PC-3 (cell line): ENCODE measurements at places on chromosomes 12 and 14. TPM values are rescaled to one million over a fixed set of nuclear protein-coding genes. Genes with fewer than 3 reads are reported as not detected.

Gene TAS2R19
- not detected in 2 replicates for total RNA-seq

Gene HSPB8
- total RNA-seq, result 8.4 and 11.4 TPM in 2 replicates

Gene DBX2
- total RNA-seq, result not detected in 2 replicates

Gene CAPZA3
- not detected in 2 replicates for total RNA-seq

DNA sequence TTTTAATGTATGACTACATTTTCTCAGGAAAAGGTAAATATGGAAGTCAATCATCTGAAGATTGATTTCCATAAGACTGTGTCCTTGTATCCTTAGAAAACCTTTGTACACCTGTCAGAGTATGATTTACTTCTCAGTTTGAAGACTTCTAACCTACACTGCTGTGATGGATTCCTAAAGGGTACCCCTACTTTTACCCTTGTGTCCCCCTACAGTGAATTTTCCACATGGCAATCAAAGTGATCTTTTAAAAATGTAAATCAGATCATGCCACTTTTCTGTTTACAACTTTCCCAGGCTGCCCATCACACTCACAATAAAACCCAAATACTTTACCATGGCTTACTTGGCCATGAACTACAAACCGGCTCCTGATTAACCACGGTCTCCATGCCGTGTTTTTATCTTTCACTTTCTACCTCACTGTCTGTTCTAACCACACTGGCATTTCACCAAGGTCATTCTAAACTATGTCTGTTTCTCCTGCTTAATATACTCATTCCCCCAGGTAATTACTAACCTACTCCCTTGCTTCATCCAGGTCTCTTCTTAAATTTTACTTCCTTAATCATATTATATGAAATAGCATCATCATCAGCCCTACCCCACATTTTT, 8.1 kb downstream of the DNAI7 start:
- no peak overlapping the region for H3K27ac ChIP-seq
- no peak for DNase-seq
- no peak overlapping the region for H3K4me3 ChIP-seq

GRCh38 chr14:71361336-71361735, 454.1 kb downstream of the PCNX1 start:
- H3K4me3 ChIP-seq, result no peak overlapping the region
- H3K4me1 ChIP-seq, result peaks cover 27% of the 10 kb centered on the region
- peak; percentile 70 for DNase-seq
- no peaks in the 10 kb centered on the region for H3K27me3 ChIP-seq
- peak overlapping the region; percentile 8; the same call in 1 of the 2 replicates for H3K27ac ChIP-seq

DNA sequence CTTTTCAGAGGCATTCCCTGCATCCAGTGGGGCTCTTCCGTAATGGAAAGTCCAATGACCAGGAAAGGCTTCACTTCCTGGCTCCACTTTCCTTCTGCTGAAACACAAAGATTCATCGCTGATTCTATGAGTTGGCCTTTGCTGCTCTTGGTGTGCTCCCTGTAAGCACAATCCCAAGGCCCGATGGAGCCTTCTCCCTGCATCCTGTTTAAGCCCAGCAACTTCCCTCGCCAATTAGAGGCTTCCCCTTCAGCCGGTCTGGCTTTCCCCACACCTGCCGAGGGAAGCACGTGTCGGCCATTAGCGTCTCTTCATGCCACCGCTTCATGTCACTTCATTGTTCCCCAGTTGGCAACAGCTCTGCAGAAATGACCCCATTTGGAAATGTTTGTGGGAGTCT, 693.9 kb downstream of the MED13L start:
- H3K36me3 ChIP-seq, result no peaks in the 10 kb centered on the region
- DNase-seq, result no peak
- H3K27me3 ChIP-seq, result peaks cover 38% of the 10 kb centered on the region
- H3K27ac ChIP-seq, result no peak overlapping the region

GRCh38 chr12:53380794-53381730, 1.1 kb downstream of the SP1 start:
- peak; percentile 64 for DNase-seq
- H3K4me1 ChIP-seq, result peaks cover 44% of the 10 kb centered on the region
- peak overlapping the region; percentile 89 for H3K27ac ChIP-seq
- peaks cover 17% of the 10 kb centered on the region for H3K36me3 ChIP-seq
- no peaks in the 10 kb centered on the region for H3K27me3 ChIP-seq

GRCh38 chr14:88749139-88749538, 43.6 kb downstream of the EML5 start:
- H3K4me3 ChIP-seq, result peak overlapping the region; percentile 18; the same call in 1 of the 2 replicates
- no peaks in the 10 kb centered on the region for H3K27me3 ChIP-seq
- H3K27ac ChIP-seq, result peak overlapping the region; percentile 45
- peak; percentile 76 for DNase-seq

DNA sequence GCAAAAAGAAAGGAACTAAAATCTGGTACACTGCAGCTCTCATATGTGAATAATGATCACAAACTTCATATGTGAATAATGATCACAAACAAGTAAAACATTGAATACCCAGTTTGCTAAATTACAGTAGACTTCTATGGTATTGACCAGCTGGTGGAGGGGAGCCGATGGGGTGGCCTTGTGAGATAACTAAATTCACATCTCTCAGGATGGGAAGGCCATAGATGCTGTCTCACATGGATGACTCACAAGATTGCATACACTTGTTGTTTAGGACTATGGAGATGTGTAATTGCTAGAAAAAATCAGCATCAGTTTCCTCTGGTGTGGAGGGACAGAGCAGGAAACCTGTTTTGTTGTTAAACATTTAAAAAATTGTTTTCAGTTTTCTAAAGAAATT, 49.2 kb downstream of the ACACB start:
- H3K36me3 ChIP-seq, result peaks cover 4% of the 10 kb centered on the region; the same call in 1 of the 2 replicates
- DNase-seq, result no peak
- H3K27me3 ChIP-seq, result no peaks in the 10 kb centered on the region

GRCh38 chr14:36070031-36070719, 106.3 kb downstream of the PTCSC3 start:
- H3K27ac ChIP-seq, result no peak overlapping the region
- H3K36me3 ChIP-seq, result no peaks in the 10 kb centered on the region
- H3K4me3 ChIP-seq, result no peak overlapping the region

DNA sequence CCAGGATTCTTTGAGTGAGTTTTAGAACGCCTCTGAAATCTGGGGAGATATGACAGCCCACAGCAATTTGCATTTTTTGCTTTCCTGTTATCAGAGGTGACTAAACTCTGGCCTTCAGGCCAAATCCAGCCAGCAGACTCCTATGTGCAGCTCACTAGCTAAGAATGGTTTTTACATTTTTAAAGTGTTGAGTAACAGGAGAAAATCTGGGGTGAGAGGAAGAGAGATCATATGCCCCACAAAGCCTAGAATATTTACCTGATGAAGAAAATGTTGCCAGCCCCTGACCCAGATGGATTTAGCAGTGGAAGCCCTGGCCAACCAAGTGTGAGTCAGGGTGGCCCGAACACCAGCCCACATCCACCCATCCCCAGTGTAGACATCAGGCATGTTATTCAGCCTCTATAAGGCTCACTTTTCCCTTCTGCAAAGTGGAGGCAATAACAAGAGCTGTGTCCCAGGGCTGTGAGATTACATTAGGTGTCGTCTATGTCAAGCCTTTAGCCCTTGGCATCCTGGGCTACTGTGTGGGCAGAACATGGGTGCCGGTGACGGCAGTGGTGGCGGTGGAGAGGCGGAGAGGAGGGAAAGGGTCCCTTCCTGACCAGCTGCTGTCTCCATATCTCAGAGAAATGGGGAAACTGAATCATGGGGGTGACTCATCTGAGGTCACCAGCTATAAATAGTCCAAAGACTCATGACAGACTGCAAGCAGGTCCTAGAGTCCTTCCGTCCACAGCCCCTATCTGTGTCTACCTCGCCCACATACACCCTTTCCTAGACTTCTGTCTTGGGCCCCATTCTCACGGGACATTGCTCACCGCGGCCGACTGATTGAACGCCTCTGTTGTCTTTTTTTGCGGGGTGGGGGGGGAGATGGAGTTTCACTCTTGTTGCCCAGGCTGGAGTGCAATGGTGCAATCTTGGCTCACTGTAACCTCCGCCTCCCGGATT, 32.6 kb upstream of the CD9 start:
- peak overlapping the region; percentile 18; the same call in 1 of the 2 replicates for H3K4me3 ChIP-seq
- H3K36me3 ChIP-seq, result no peaks in the 10 kb centered on the region
- H3K27ac ChIP-seq, result peak overlapping the region; percentile 88
- no peaks in the 10 kb centered on the region for H3K27me3 ChIP-seq
- DNase-seq, result peak; percentile 88
- peaks cover 21% of the 10 kb centered on the region for H3K4me1 ChIP-seq

DNA sequence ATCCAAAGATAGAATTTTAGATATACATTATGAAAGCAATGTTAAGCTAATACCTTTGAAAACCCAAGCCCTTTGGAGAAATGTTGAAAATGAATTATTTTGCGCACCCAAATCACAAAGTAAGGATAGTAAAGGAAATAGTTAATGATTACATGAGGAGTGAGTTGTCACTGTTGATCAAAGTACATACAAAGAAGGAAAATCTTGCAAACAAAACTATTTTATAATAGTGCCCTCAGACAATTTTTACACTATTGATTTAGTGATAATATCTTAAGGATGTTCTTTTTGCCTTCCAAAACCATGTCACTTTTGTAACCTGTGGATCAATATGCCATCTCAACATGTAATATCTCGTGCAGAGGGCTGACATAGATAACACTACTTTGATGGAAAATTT, 146.8 kb downstream of the DUSP6 start:
- no peaks in the 10 kb centered on the region for H3K36me3 ChIP-seq
- H3K27me3 ChIP-seq, result no peaks in the 10 kb centered on the region
- no peak overlapping the region for H3K27ac ChIP-seq
- DNase-seq, result no peak
- H3K4me1 ChIP-seq, result no peaks in the 10 kb centered on the region

- no peaks in the 10 kb centered on the region; the same call in 1 of the 2 replicates for H3K36me3 ChIP-seq
- no peak overlapping the region for H3K27ac ChIP-seq
- no peaks in the 10 kb centered on the region for H3K27me3 ChIP-seq
- no peak for DNase-seq
- no peak overlapping the region for H3K4me3 ChIP-seq
These were observed 700.7 kb downstream of the LRFN5 start for GRCh38 chr14:42307239-42307825.

- H3K4me3 ChIP-seq, result no peak overlapping the region
- no peak for DNase-seq
- H3K27ac ChIP-seq, result no peak overlapping the region
- no peaks in the 10 kb centered on the region for H3K27me3 ChIP-seq
- H3K4me1 ChIP-seq, result no peaks in the 10 kb centered on the region
- no peaks in the 10 kb centered on the region for H3K36me3 ChIP-seq
These were observed 18.2 kb downstream of the IFNG-AS1 start for GRCh38 chr12:68007466-68007865.

- H3K4me3 ChIP-seq, result no peak overlapping the region
- H3K36me3 ChIP-seq, result no peaks in the 10 kb centered on the region
- peaks cover 3% of the 10 kb centered on the region; the same call in 1 of the 2 replicates for H3K4me1 ChIP-seq
- H3K27me3 ChIP-seq, result no peaks in the 10 kb centered on the region
These were observed 33.7 kb downstream of the MAPK1IP1L start for GRCh38 chr14:55085060-55085660.

DNA sequence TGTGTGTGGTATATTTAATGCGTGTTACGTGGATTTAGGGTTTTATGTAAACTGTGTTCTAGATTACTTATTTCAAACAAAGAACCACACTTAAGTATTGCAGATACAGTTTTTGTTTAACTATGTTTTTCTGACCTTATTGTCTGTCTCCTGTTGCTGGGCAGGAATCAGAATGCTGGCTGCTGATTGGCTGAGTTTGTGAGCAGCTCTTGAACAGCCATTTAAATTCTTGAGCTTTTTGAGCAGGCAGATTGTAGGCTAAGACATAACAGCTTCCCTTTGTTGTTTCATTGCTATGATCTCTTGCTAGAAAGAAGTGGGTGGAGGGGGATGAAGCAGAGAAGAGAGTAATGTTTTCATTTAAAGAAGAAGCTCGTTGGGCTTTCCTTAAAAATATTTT, 52.2 kb downstream of the ATF7IP start:
- peaks cover 11% of the 10 kb centered on the region; the same call in 1 of the 2 replicates for H3K4me1 ChIP-seq
- no peak overlapping the region for H3K27ac ChIP-seq
- peak; percentile 54 for DNase-seq
- H3K4me3 ChIP-seq, result no peak overlapping the region
- peaks cover 10% of the 10 kb centered on the region; the same call in 1 of the 2 replicates for H3K36me3 ChIP-seq
- no peaks in the 10 kb centered on the region for H3K27me3 ChIP-seq

GRCh38 chr14:57364659-57365450, 25.5 kb upstream of the NAA30 start:
- H3K27ac ChIP-seq, result no peak overlapping the region
- peaks cover 8% of the 10 kb centered on the region; the same call in 1 of the 2 replicates for H3K4me1 ChIP-seq
- peaks cover 30% of the 10 kb centered on the region for H3K27me3 ChIP-seq
- DNase-seq, result no peak
- H3K36me3 ChIP-seq, result no peaks in the 10 kb centered on the region

GRCh38 chr12:107843351-107844311, 69.1 kb downstream of the ASCL4 start:
- H3K36me3 ChIP-seq, result no peaks in the 10 kb centered on the region
- H3K27me3 ChIP-seq, result peaks cover 64% of the 10 kb centered on the region
- no peak overlapping the region for H3K27ac ChIP-seq
- DNase-seq, result no peak

DNA sequence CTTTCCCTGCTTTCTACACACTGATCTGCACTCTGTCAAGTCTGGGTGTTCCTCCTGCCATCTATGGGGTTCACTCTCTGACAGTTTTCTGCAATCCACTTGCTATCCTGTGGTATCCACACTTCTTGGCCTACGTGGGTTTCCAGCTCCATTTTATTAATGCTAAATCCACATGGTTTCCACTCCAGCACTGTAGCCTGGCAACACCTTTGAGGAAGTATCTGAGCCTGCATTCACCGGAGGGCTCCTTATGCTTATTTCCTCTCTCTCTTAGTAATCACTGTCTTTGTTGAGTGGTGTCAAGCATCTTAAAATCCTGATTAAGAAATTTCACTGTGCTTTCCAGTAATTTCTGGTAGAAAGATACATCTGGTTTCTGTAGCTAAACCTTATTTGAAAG, 703.7 kb downstream of the TMEM121 start:
- H3K27me3 ChIP-seq, result no peaks in the 10 kb centered on the region
- H3K36me3 ChIP-seq, result no peaks in the 10 kb centered on the region
- no peak overlapping the region for H3K27ac ChIP-seq
- no peaks in the 10 kb centered on the region for H3K4me1 ChIP-seq

DNA sequence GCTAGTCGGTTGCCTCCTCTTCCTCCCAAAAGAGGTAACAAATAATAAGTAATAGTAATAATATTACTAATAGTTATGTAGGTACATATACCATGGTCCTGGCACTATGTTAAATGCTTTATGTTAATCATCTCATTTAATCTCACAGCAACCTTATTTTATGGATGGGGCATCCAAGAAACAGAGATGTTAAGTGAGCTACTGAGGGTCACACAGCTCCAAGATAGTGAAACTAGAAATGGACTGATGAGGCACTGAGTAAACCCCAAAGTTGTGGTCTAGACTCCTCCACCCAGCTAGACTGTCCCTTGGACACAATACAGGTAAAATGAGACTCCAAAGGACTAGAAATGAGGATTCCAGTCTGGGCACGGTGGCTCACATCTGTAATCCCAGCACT, 15.1 kb downstream of the ZFHX2 start:
- no peaks in the 10 kb centered on the region for H3K4me1 ChIP-seq
- no peak overlapping the region for H3K4me3 ChIP-seq
- DNase-seq, result no peak
- no peaks in the 10 kb centered on the region for H3K27me3 ChIP-seq
- H3K36me3 ChIP-seq, result no peaks in the 10 kb centered on the region

GRCh38 chr14:100440758-100441203, 117.6 kb downstream of the SLC25A47 start:
- H3K4me3 ChIP-seq, result no peak overlapping the region
- H3K36me3 ChIP-seq, result no peaks in the 10 kb centered on the region
- H3K4me1 ChIP-seq, result peaks cover 48% of the 10 kb centered on the region
- H3K27ac ChIP-seq, result peak overlapping the region; percentile 79
